Astrocyte (in vitro differentiated cells and primary cell): ENCODE measurements at places on chromosomes 6 and 20. TPM values are rescaled to one million over a fixed set of nuclear protein-coding genes. Genes with fewer than 3 reads are reported as not detected.
A peak's percentile ranks its signal among the peaks of the same experiment; 100 is the strongest.

Gene KIAA1586
- 16.6 and 17.6 TPM in 2 replicates for total RNA-seq

Gene PDE10A
- total RNA-seq, result 5.4 and 7.4 TPM in 2 replicates

Gene FIG4
- total RNA-seq, result 7.3 and 8.4 TPM in 2 replicates

Gene SYCP2
- 0.27 and 0.72 TPM in 2 replicates for total RNA-seq

DNA sequence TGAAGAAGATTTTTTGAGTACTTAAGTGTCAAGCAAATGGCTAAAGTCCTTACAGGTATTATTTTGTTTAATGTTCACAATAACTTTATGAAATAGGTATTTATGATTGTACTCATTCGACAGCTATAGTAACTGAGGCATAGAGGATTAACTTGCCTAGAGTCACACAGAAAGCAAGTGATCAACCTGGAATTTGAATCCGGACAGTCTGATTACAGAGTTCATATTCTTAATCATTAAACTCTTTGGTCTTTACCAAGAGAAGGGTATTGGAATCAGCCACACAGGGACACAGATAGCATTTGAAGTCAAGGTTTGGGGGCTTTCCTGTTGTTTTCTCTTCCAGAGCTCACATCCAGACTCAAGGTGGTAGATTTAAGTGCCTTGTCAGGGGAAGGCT, 69.7 kb downstream of the ISM1 start:
- no peak for DNase-seq

DNA sequence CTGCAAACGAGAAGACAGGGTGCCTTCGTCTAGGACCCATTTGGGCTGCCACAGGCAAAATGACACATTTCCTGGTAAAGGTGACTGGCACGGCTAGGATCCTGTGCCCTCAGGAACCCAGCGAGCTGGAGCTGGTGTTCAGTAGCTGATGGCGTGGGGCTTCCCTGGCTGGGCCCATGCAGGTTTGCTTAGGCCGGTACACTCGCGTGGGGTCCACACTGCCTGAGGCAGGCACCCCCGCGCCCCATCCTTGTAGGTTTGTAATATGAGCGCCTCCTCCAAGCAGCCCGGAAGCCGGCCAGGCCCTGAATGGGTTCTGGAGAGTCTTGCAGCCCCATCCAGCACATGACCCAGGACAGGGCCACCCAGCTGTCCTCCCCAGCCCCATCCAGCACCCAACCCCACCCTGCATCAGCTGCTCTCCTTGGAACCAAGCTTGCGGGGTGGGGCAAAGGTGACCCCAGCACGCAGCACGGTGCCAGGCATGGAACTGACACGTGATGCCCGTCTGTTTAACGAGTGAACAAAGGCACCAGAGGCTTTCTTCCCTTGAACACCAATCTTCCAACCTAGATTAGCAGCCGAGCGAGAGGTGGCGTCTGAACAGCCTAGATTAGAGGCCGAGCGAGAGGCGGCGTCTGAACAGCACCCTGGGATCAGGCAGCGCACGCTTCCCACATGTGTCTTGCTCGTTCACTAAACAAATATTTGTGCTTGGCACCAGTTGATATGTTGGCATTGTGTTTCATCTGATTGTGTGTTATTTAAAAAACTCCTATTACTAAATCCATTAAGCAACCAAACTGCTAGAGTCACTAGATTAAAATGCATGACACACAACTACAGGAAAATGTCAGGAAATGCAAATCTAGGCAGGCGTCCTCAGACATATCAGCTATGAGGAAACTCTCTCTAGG, 112.1 kb downstream of the DLL1 start:
- DNase-seq, result peak; percentile 63

DNA sequence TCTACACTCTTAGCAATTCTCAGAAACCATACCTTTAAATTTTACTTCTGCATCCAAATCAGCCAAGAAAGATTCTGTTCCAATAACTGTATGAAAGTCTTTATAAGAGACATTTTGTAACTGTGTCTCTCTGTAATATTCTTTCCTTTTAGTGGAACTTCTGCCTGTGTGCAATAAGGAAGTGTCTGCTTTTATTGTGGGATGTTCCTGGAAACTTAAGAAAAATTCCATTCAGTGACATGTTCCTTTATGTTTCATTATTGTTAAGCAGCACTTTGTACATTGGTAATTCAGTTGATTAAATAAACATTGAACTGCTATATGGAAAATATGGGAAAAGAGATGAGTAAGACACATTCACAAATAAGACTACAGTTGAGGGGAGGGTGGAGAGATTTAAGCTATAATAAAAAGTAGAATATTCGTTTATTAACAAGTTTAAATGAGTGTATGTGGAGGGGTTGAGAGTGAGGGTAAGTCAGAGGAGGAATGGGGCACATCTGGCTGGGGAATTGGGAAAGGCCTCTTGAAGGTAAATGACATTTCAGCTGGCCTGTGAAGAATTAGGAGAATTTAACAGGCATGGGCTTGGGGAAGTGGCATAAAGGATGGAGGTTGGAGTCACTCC, 11.9 kb downstream of the NUS1 start:
- DNase-seq, result no peak

GRCh38 chr6:4883298-4883697, 107.1 kb downstream of the CDYL start:
- no peak for DNase-seq

DNA sequence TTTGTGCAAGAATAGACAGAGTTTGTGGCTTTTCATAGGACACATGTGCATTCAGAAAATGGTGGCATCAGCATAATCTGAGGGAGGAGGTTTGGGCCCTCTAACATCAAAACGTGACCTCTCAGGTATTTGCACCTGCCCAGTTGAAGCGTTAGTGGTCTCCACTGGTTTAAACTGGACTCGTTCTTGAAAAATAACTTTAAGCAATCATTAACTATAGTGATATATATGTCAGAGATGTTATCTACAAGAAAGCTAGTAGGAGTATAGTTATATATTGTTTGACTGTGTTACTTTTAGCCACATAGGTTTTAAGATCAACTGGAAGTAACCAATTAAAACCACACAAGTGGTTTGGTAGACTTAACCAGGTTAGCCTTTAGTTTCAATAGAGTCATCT, 607.4 kb downstream of the MAFB start:
- DNase-seq, result no peak

DNA sequence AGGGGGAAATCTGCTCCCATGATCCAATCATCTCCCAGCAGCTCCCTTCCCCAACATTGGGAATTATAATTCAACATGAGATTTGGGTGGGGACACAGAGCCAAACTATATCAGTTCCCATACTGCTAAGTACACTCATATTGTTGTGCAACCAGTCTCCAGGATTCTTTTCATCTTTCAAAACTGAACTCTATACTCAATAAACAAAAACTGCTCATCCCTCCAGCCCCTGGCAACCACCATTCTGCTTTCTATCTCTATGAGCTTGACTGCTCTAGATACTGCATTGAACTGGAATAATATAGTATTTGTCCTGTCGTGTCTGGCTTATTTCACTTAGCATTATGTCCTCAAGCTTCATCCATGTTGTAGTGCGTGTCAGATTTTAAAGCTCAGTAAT, 42.9 kb downstream of the STX11 start:
- no peak for DNase-seq

GRCh38 chr6:89596056-89596455, 42.5 kb downstream of the LYRM2 start:
- no peak for DNase-seq

- no peak for DNase-seq
Measured at GRCh38 chr6:170101281-170102035, 189.4 kb downstream of the DLL1 start.

DNA sequence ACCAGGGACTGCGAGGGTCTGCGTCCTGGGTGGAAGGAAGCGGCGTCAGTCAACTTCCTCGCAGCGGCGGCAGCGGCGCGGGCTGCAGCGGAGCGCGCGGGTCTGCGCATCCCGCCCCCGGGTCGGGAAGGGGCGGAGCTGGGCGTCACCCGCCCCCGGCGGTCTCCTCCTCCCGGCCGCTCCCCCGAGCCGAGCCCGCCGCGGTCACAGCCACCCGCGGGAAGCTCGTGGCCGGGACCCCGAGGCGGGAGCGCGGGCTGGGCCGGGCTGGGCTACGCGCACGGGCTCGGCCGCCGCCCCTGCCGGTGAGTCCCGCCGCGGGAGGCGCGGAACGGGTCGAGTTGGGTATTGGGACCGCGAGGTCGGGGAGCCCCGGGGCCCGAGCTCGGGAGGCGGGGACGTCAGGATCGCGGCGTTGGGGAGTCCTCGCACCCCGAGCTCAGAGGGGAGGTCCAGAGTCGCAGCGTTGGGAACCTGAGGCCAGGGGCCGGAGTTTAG, at the start of gene PAQR8:
Gene PAQR8, plus strand, starts transcription at position 207 of the 498 bp plus-strand sequence. CDS start 41,063 bp downstream, outside the sequence.
- DNase-seq, result peak; percentile 39

- no peak for DNase-seq
Measured at GRCh38 chr6:24251339-24251738, 106.5 kb downstream of the DCDC2 start.

DNA sequence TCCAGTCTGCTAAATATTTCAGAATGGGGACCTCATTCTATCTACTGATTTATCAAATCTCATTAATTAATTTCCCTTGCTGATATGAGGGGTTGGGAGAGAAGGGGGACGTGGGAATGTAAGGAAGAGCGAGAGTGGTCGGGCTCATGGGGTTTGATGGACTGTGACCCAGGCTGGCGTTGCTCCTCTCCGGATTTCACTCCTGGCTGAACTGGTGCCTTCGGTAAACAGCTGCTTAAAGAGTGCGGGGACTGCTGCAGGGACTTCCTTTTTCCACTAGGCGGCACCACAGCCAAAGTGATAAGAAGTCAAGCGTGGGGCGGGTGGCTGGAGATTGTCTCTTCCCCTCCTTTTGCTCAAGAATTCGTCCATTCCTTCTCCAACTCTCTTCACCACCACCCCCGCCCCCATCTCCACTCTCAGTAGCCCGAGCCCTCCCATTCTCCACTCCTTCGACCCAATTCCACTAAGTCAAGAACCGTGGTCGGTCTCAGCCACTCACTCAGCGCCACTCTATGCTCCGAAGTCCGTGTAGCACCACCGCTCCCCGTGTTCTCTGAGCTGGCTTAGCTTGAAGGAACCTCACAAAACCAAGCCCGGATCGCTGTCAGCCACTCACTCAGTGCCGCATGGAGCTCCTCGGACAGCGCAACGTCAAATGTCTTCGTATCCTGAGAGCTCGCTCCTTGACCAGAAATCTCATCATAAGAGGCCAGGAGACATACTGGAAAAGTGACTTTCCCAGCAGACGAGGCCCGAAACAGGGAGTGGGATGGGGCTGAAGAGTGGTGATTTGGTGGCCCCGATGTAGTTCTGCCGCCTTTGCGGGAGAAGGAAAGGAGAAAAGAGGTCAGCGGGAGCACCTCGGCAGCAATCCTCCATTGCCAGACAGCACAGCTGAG, 9.7 kb downstream of the TRIM31 start:
- peak; percentile 58 for DNase-seq

- DNase-seq, result peak; percentile 93
Measured at GRCh38 chr6:81451787-81452186, 300.7 kb downstream of the TENT5A start.

GRCh38 chr6:133241901-133242636, 912 bp downstream of the EYA4 start:
- peak; percentile 27 for DNase-seq

- DNase-seq, result no peak
Measured at GRCh38 chr6:56760842-56761241, 118.2 kb upstream of the DST start.

DNA sequence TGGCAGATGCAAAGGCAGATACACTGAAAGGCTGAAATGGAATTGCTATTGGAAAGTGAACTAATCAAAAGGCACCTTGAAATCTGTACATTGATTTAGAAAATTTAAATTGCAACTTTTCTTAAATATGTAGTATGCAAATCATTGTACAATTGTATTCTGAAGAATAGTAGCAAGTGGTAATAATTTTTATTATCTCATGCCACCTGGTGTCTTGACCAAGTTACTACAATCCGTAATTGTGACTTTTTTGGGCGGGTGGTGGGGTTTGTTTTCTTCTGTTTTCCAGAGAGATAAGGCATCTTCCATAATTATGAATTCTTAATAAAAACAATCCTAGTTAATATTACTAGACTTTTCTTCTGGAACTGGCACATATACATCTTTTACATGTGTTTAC, 12.5 kb upstream of the BCKDHB start:
- DNase-seq, result peak; percentile 12

DNA sequence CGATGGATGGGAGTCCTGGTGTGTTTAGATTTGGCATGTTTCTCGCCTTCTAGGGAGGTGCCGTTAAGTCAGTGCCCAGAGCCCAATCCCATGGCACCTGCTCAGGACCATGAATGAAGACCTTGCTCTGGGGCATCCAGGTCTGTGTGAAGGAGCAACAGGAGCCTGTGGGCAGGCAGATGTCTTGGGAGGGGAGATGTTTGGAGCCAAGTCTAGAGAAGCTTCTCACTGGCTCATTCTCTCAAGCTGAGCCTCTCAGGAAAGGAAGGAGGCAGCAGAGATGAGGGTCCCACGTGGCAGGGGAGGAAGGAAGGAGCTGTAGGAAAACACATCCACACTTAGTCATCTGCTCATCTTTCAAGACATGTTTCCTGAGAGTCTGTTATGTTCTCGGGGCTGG, 9.5 kb upstream of the SIRPB1 start:
- no peak for DNase-seq

DNA sequence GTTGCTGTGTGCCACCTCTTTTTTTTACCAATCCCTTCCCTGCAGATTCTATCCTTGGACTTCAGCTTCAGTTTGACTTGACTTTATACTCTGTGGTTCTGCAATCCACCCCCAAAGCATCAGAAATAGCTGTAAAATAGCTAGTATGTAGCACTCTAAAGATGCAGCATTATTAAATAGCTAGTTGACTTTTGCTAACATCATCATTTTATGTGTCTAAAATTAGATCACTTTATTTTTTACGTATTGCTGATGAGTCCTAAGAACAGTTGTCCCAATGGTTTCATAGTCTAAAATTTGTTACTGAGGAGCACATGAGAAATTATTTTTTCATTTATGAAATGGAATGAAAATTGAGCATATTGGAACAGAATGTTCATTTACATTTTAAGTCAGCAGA, 138.2 kb downstream of the NKAIN2 start:
- no peak for DNase-seq

DNA sequence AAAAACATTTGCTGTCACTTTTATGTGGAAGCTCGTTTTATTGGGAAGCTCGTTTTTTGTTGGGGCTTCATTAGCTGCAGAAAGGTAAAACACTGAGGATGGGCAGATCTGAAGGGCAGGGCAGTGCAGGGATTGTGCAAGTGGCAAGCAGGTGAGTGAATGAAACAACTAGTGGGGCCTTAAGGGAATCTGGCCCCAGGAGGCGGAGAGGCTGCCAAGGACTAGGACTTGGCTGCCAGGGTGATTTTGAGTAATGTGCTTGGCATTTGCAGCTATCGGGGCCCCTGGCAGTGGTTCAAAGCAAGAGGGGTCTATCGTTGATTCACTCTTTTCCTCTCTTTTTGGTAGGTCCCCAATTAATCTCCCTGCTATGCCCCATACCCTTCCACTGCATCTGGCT, 11.5 kb downstream of the IL22RA2 start:
- no peak for DNase-seq
